HS-5 (cell line): ENCODE measurements at places on chromosomes 2 and 18.

- no peak for DNase-seq
Observed at GRCh38 chr2:121211689-121212151, 73.3 kb downstream of the TFCP2L1 start.

DNA sequence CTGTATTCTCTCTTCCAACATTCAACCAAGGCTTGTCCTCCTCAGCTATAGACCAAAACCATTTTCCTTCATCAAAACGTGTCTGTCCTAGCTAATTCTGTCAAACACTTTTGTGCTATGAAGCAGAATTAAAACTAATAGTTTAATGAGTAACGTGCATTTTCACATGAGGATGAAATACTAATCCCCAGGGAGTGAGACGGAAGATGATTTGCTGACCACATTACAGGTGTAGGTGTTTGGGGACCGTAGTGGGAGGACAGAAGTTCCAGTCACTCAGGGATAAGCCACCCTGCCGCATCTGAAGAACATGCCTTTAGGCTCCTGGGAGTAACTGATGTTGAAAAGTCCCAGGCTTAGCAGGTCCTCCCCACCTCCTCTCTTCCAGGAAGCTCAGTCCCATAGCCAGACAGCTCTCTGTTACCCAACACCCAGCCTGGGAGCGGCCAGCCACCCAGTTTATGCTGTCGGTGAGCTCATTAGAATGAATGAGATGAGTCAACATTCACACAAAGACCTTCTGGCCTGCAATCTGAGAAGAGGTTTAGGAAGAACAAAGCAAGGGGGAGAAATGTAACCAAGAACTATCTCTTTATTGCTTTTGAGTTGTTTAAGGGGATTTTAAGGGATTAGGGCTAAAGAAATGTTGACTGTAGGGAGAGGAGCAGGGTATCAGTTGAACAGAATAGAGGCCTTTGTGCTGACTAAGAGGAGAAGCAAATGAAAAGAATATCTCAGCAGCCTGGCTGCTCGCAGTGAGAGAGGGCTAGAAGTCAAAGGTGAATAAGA is 122.5 kb downstream of the FOXI3 start:
- DNase-seq: peak; percentile 4

GRCh38 chr2:130936451-130936850 is 99.7 kb downstream of the ARHGEF4 start:
- no peak for DNase-seq

- DNase-seq: no peak
Observed at GRCh38 chr18:3029215-3029952, 16.4 kb upstream of the LPIN2 start.

GRCh38 chr2:49021271-49021670 is 133.0 kb downstream of the FSHR start:
- DNase-seq: no peak

GRCh38 chr2:238654479-238655197 is 193.2 kb upstream of the TWIST2 start:
- no peak for DNase-seq

GRCh38 chr2:138997856-138998517 is 217.8 kb upstream of the NXPH2 start:
- peak; percentile 78 for DNase-seq

GRCh38 chr2:46461011-46461674 is 18.2 kb upstream of the TMEM247 start:
- no peak for DNase-seq

GRCh38 chr2:9112079-9112721 is 94.4 kb upstream of the ASAP2 start:
- DNase-seq: peak; percentile 80

DNA sequence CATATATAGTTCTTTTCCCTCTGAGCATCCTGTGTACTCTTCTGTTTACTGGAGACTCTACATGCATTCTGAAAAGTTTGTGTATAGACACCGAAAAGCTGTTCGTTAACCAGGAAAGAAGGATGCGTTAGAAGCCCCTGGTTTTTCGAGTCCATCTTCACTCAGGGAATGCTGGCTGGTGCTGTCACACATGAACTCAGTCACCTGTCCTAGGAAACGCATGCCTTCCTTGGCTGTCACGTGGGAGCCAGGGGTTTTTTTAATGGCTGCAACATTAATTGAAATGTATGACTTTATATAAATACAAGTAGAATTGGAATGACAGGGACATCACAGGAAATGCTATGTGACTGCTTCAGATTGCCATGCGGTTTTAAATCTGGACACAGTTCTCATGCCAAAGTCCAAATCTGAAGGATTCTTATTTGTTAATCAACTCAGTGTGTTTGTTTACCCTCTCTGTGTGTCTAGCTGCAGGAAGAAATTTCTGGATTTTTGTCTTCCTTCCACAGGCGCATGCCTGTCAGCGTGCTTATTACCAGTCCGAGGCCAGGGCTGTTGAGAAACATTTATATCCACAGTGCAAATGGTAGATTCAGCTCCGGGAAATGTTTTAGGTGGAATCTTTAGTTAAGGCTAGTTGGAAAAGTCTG is 2.6 kb downstream of the RAMP1 start:
- no peak for DNase-seq

DNA sequence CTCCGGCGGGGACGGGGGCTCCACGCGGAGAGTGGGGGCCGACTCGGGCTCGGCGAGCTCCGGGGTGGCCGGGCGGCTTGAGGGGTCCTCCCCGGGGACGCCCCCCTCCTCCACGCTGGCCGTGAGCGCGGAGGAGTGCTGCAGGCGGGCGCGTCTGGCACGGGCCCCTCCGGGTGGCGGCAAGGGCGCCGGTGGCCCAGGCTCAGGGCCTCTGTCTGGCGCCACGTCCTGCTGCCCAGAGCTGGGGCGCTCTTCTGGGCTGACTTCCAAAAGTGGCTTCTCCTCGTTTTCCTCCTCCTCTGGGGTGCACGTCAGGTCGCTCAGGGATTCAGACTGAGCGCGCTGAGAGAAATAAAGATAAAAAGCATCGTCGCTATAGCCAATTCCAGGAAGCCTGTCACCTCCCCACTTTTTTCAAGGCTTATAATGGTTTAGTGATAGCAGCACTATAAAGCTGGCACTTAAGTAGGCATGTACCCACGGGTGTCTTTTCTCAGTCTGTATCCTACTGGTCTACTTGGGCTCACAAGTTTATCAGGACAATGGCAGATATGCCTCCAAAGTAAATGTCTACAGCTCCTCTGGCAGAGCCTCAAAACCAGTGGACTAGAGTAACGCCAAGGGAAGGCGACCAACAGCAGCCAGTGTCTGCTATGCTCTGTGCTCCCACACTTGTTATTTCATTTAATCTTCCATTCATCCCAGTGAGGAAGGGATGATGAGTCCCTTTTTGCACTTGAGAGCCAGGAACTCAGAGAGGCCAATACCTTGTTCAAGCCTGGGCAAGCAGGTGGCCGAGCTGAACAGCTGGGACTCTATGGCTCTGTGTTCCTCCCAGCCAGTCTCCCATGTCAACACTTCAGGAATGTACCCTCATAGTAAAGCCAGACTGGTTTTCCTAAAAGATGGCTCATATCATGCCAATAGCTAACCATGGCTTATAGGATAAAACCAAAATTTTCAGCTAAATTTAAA is 92.6 kb upstream of the MGAT4A start:
- no peak for DNase-seq

DNA sequence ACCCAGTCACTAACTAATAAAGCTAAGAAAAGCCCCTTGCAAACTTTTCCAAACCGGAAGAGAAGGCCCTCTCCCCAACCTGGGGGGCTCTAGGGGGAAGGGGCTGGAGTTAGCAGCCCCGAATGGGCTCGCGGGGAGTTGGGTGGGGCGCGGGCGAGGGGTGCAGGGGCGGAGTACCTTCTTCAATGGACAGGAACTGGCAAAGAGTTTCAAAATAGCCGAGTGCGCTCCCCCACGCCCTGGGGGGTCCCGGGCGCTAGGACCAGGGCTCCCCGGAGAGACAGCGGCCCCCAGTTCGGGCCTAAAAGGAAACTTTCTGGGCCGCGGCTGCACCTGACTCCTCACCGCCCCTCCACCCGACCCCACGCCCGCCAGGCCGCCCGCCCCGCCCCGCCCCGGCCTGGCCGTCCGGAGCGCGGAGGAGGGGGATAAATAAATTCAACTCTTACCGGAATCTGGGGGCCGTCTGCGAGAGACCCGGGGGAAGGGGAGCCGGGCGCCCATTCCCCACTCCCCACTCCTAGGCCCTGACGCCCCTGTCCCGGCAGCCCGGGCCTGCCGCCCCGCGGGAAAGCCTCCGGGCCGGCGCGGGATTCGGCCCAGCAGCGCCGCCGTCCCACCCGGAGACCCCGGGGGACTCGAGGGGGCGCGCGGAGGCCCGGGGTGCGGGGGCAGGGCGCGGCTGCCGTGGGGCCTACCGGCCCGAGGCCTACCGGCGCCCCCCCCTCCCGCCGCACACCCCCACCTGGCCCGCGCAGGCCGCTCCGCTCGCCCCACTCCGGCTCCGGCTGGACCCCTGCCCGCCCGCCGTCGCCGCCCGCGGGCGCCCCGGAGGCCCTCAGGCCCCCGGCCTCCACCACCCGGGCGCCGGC is 868 bp downstream of the INO80D start:
- DNase-seq: no peak
